LHCN-M2 (cell line): ENCODE measurements at places on chromosomes 3 and 15.
A peak's percentile ranks its signal among the peaks of the same experiment; 100 is the strongest.

DNA sequence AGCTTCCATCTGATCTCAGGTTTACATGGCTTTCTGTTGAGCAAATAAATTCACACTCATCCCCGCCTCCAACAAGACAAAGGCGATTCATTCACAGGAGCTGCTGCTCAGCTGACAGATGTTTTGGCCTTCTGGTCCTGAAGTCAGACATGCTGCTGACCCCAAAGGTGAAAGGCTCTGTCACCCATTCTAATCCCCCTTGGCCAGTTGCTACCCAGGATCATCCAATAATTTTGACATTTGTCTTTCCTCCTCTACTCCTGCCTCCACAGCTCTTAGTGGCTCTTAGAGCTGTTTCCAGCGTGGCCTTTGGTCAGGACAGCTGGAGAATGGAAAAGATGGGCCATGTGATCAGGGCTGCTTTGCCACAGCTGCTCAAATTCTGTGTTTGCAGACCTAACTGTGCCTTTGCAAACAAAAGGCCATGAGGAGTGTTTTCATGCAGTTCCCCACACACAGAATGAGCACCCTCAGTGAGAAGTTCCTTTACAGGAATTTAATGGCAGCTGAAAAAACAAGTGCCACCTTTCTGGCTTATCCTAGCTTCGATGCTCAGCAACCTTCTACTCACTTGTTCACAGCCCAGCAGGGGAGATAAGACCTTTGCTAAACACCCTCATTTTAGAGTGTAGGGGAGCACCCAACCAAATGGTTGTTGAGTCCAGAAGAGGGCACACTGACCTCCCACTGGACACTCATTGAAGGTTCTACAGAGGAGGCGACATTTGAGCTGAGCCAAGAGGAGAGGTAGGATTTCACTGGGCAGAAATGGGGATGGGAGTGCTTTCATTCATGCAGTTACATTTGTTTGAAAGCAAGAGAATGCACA, 39.0 kb downstream of the CYP19A1 start:
- peak; percentile 64 for DNase-seq

DNA sequence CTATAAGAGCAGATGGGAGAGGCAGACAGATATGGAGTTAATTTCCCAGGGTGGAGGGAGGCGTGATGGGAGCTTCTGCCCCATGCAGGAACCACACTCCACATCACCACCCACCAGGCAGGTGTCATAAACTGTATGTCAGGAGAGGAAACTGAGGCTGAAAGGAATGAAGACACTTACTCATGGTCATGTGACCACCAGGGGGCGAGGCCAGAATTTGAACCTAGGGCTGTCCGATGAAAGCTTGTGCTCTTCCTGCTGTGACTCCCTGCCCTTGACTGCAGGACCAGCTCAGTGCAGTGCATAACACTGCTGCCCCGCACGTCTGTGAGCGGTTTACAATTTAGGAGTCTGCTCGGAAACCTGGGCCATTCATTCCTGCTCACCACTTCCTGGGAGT, 28.8 kb downstream of the NUP210 start:
- DNase-seq, result no peak

DNA sequence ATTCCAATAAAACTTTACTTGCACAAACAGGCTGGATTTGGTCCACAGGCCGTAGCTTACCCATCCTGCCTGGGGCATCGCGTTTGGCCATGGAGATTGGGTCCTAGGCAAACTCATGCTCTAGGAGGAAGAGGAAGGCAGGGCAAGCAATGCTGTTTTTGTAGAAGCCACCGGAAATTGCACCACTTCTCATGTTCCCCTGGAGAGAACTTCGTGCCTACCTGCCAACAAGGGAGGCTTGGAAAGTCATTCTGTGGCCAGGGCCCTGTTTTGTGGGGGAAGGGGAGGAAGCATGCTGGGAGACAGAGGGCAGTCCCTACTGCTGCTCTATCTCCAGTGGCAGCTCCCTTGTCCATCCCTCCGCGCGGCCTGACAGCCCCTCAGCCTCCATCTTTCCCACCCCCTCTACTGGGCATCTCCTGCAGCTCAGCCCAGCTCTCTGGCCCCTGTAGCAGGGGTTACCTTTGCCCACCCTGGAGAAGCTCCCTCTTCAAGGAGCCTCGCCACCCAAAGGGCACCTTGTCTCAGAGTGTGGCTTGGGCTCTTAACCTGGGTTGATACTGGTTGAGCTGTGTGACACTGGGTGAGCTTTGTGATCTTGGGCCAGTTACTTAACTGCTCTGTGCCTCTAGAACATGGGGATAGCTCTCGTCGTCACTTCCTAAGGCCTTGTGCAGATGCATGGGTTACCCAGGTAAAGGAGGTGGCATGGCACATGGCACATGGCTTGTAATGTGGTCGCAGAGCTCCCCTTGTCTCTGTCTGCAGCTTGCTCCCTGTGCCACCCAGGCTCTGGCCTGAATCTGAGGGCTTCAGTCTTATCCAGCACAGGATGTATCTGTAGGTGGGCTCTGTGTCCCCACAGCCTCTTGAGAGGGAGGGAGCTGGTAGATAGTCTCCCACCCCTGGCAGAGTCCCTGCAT, 6.1 kb downstream of the ABTB1 start:
- DNase-seq, result no peak

DNA sequence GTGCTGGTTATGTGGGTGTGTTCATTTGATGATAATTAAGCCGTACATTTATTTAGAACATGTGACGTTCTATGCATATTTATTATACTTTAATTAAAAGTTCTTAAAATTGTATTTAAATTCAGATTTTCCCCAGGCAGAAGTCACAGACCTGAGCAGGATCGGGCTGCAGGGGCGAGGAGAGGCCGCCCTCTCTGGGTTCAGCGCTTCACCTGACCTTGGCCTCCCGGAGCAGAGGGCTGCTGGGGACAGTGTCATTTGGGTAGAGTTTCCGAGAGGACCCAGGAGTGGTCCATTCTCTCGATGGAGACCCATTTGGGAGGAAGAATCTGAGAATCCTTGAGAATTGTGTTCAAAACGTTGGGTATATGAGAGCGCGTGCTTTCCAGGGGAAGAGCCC, 12.0 kb upstream of the TOPBP1 start:
- DNase-seq, result no peak

- no peak for DNase-seq
These were observed 98.4 kb upstream of the BCL6 start for GRCh38 chr3:187843654-187844053.

DNA sequence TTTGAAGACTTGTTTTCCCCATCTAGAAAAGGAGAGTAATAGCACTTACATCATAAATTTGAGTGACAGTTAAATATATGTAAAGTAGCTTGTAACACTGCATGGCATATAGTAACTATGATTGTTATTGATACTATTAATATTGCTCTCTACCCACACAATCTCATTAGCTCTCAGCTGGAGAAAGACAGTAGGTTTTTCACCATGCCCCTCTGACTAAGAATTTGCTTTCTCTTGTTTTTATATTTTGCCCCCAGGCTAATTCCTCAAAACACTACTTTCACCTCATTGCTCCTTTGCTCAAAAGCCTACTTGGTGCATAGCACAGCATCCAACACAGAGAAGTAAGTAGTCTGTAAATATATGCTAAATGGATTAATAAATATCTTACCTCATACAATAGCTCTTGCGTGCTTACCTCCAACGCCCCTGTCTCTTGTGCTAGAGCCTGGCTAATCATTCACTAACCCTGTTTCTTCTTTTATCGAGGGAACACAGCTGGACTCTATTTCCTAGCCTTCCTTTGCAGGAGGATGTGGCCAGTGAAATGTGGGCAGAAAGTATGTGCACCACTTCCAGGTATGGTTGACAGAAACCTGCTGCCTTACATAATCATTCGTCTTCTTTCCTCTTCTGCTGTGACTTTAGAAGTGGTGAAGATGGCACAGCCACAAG, 190.0 kb downstream of the PLCH1 start:
- no peak for DNase-seq

DNA sequence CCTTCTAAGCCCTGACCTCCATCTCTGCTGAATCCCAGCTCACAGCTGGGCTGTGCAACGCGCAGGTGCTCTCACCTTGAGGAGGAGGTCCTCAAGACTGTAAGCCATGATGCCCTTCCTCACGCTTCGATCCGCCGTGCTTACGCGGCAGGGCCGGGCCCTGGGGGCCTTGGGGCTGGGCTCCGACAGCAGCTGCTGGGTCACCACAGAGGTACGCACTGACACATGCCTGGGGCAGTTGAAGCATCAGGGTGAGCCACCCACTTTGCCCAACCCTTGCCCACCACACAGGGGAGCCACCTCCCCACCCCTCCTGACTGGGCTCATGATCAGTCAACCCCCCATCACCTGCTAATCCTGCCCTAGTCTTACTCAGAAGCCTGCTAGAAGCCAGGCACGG, 3.1 kb downstream of the CIDEC start:
- DNase-seq, result no peak

DNA sequence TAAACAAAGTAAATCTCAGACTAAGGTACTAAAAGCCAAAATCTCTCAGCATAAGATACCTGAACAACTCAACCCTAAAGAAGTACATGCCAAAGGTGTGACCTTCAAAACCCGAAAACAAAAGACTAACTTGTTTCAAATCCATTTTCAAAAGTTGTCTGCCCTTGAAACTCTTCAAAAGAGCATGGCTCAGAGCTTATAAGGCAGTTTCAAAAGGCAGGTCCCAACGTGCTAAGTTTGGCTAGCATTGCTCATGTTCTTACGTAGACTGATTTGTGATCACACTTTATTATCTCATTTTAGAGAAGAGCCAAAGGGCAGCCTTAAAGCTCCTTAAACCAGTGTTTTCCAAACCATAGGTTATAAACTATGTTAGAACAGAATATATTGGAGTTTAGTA, 112.2 kb downstream of the FEZF2 start:
- no peak for DNase-seq

DNA sequence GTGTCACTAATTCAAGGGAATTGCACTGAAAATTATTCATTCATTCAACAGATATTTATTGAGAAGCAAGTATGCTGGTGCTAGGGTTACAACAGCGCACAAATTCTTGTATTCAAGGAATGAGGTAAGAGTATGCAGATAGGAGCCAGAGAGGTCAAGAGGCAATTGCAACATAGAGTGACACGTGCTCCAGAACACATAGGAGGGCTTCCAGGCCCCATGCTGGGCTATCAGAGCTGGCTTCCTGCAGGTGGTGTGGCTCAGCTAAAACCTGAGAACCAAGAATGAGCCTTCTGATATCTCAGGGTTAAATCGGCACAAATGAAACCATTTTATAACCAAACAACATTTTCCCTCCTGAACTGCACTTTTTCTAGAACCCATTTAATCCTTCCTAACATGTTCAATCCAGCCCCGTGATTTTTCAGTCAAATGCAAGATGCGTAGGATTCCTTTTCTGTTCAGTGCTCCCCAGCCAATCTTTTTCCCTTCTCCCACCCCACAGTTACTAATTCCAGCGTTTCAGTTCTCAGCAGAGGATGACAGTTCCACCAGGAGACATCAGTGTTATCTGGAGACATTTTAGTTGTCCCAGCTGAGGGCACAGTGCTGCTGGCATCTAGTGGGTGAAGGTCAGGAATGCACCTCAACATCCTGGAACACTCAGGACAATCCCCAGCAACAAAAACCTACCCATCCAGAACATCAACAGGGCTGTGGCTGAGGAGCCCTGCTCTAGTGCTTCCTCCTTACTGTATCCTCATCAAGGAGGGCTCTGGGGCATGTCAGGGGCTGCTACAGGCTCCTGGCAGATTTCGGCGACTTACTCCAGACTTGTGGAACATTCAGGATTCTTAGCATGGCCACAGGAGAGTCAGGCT, 13.1 kb downstream of the CCR5AS start:
- no peak for DNase-seq

DNA sequence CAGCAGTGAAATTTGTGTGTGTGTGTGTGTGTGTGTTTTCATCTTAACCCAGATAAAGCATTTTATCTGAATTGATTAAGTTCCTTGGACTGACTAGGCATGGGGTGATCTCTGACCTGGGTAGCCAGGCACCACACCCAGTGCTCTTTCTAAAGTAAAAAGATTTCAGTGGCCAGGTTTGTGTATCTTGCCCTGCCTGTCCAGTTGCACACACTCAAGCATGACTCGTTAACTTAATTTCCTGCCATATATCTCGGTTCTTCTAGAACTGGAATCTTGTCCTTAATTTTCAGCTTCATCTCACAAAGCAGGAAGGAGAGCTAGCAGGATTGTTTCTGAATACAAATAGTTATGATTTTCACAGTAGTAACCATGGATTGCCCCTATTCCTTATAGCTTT, 17.0 kb downstream of the TM4SF18 start:
- no peak for DNase-seq

DNA sequence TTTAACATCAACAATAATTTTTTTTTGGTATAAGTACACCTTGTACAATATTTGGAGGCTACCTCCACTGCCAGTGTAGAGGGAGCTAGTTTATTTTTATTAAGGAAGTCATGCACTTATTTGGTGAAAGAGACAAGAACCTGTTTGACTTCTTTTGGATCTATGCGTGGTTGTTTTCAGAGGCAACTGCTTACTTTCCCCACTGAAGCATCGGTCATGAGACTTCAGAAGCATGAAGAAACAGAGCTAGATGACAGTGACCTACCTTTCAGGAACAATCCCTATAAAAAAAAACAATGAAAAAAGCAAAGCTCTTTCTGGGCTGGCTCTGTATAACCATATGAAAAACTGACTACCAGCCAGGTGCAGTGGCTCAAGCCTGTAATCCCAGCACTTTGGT, 20.0 kb upstream of the ZNF148 start:
- no peak for DNase-seq

GRCh38 chr3:14891135-14892132, 55.9 kb upstream of the NR2C2 start:
- DNase-seq, result no peak

- DNase-seq, result no peak
These were observed 16.2 kb downstream of the CDIN1 start for GRCh38 chr15:36595611-36596010.

DNA sequence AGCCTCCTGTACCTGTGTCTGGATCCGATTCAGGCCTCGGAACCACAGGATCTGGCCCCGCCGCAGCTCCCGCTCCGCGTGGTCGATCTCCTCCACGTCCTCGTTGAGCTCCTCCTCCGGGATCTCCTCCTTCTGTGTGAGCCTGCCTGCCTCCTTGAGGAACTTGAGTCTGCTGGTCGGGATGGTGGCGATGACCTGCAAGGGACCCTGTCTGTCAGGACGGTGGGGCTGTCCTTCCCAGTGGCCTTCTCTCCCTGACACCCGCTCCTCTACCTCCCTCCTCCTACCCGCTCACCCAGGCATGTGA, 17.2 kb upstream of the SEC13 start:
- no peak for DNase-seq
